Stimulated activated CD8-positive, alpha-beta memory T cell treated with anti-CD3 and anti-CD28 coated beads, Interleukin-2, amount 100 ng/mL, for 48 hours (primary cell): ENCODE measurements at places on chromosomes 11 and 22.

DNA sequence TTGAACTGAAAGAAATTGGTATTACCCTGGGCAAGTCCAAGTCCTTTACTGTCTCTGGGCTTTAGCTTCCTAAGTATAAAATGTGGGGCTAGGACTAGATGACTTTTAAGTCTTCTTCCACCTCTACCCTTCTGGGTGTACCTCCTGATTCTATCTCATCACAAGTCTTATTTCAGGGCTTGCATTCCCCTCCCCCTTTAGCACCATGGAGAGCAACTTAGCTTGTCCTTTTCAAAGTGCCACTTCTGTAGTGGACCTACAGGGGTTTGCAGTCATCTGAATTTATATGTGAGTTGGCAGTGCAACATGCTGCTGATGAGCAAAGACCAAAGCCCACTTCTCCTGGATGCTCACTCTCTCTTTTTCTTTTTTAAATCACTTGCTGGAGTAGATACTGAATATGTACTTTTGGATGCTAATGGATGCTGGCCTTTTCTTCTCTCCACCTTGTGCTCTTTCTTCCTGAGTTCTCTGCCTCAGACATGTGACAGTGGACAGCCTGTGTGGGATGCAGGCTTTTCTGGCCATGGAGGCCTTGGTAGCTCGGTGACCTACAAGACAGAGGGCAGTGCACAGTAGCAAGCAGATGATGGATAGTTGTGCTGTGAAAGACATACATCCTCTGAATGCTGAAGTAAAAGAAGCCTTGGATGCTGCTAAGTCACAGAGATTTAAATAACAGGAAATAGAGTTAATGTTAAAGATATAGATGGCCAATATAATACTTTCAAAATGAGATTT, 185.0 kb downstream of the NELL1 start:
- no peak for DNase-seq

- no peak for DNase-seq
Observed at GRCh38 chr11:11206484-11206883, 146.6 kb downstream of the CSNK2A3 start.

DNA sequence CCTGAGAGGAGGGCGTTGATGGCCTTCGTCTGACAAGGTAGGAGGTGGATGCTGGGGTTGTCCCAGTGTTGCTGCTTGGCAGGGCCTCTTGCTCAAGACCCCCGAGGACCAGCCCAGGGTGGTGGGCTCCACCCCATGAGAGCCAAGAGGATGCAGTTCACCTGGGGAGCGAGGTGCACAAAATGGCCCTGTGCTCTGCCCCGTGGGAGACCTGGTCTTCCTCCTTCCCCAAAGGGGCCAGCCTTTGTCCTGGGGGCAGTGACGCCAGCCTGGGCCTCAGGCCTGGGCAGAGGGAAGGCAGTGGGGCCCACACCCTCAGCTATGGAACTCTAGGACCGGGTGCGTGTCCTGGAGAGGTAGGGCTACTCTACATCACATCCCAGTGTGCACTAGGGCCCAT, 1233.3 kb downstream of the TBC1D22A start:
- no peak for DNase-seq

GRCh38 chr11:76624500-76625379, 45.8 kb downstream of the LRRC32 start:
- DNase-seq = no peak

GRCh38 chr22:42025421-42025820, 26.8 kb downstream of the WBP2NL start:
- no peak for DNase-seq

DNA sequence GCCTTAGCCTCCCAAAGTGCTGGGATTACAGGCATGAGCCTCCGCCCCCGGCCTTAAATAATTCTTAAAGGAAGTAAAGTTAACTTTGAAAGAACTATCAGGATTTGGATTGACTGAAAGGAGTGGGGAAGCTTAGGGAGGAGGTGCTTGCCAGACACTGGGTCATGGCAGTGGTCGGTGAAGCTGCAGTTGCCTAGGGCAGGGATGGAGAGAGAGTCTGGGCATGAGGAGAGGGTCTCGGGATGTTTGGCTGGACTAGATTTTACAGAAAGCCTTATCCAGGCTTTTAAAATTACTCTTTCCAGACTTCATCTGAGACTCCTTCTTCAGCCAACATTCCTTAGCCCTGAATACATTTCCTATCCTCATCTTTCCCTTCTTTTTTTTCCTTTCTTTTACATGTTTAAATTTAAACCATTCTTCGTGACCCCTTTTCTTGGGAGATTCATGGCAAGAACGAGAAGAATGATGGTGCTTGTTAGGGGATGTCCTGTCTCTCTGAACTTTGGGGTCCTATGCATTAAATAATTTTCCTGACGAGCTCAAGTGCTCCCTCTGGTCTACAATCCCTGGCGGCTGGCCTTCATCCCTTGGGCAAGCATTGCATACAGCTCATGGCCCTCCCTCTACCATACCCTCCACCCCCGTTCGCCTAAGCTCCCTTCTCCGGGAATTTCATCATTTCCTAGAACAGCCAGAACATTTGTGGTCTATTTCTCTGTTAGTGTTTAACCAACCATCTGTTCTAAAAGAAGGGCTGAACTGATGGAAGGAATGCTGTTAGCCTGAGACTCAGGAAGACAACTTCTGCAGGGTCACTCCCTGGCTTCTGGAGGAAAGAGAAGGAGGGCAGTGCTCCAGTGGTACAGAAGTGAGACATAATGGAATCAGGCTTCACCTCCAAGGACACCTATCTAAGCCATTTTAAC, at the start of gene NNMT:
TSS of gene NNMT (plus strand) at position 724 of the 929 bp plus-strand sequence. CDS start at position 882, 158 bp downstream.
- DNase-seq = no peak

GRCh38 chr11:702462-703461, 3.3 kb upstream of the EPS8L2 start:
- DNase-seq = no peak

- peak; percentile 13 for DNase-seq
Observed at GRCh38 chr22:50085211-50085972, at the start of gene MLC1. MLC1 (minus strand) TSS chr22:50085426; CDS start chr22:50084902, 524 bp downstream.

GRCh38 chr11:27370374-27370773, 7.4 kb upstream of the CCDC34 start:
- no peak for DNase-seq

- DNase-seq = no peak
Observed at GRCh38 chr22:46312056-46312455, 15.4 kb downstream of the GTSE1 start.

- no peak for DNase-seq
Observed at GRCh38 chr11:45736424-45736823, 68.5 kb upstream of the SLC35C1 start.

GRCh38 chr22:44947049-44947448, 62.8 kb downstream of the PHF21B start:
- DNase-seq = no peak

GRCh38 chr22:37017356-37017755, 1.9 kb downstream of the TST start:
- no peak for DNase-seq

DNA sequence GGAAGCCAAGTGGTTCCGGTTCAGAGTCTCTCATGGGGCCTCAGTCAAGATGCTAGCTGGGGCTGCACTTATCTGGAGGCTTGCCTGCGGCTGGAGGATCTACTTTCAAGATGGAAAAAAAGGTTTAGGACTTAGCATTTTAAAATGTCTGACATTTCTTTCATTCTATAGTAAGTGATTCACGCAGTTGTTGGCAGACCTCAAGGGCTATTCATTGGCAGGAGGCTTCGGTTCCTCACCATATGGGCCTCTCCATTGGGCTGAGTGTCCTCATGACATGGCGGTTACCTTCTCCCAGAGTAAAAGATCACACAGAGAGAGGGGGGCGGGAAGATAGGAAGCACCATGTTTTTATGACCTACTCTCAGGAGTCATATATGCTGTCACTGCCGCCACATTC, 298.0 kb upstream of the PLET1 start:
- no peak for DNase-seq

- DNase-seq = no peak
Observed at GRCh38 chr11:34426766-34427185, 12.0 kb upstream of the CAT start.

- no peak for DNase-seq
Observed at GRCh38 chr11:12657336-12657735, 16.9 kb upstream of the TEAD1 start.

- DNase-seq = no peak
Observed at GRCh38 chr11:3166268-3167142, 1.4 kb upstream of the OSBPL5 start.

DNA sequence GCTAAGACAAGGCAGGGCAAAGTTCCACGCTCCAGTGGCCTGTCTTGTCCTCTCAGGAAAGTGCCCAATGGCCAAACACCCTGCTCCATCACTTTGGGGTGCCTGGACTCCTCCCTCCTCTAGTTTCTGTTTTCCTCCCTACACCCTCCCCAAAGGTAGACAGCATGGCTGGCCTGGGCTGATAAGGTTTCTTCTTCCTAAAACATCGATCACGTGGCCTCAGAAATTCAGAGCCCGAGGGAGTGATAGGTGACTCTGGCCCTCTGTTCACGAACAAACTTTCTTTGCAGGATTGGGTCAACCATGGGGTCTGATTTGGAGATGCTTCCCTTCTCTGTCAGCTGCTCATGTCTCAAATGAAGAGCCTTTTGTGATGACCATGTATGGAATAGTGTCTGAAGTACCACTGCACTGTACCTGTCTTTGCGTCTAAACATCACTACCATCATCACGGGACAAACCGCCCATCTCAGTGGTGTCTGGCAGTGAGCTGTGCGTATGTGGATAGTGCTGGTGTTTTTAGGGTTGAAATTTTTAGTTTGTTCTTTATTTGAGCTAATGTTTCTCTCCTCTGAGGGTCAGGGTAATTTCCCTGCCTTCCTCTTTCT, 6.1 kb downstream of the MICAL2 start:
- DNase-seq = no peak

DNA sequence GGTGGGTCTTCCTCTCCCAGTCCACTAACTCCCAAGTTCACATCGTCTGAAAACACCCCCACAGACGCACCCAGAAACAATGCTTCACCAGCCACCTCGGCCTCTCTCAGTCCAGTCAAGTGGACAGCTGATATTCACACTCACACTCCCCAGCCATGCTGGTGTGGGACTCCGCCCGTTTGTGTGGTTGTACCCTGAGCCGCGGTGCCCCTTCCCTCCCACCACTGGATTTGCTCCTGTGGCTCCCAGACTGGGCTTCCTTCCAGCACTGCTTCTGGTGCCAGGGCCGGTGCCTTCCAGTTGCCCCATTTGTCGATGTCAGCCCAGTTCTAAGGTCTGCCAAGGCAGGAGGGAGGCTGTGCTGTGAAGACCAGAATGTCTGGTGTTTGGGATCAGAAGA, 37.9 kb upstream of the PLET1 start:
- no peak for DNase-seq

DNA sequence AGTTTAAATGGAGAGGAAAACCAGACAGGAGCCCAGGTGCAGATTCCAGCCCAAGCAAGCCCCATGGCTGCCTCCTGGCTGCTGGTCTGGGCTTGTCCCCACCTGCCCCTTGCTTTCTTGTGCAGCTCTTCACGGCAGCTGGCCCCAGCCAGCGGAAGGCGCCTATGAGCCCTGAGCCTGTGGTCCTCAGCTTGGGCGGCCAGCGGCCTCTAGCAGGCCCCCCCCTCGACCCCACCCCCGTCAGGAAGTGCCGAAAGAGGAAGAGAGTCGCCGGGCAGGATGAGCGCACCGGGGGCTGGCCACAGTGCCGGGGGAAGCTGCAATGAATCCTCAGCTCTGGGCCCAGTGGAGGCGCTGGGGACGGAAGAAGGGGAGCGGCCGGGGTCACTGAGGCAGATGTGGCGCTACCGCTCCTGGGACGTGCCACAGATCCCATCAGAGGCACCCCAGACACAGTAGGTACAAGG, 2.1 kb upstream of the DGKZ start:
- DNase-seq = no peak

DNA sequence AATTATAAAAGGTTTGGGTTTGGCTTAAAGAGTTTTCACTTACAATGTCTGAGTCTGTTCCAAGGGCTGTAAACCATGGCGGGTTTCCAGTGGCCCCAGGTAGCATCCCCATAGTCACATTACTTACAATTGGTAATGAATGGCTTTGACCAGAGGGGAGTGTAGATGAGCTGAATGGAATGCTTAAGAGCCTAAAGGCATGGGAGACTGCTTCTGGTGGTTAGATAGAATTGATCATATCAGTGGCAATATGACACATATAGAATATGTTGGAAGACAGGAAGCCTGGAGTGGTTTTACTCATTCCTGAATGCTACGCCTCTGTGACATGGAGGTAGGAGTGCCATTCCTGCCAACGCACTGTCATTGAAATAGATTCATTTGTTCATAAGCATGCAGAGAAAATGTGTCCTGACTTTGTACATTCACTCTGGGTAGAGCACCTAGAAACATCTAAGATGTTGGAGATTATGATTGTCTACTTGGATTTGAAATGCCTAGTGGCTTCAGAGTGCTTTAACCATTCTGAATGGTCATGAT, 183.3 kb downstream of the BLID start:
- no peak for DNase-seq

DNA sequence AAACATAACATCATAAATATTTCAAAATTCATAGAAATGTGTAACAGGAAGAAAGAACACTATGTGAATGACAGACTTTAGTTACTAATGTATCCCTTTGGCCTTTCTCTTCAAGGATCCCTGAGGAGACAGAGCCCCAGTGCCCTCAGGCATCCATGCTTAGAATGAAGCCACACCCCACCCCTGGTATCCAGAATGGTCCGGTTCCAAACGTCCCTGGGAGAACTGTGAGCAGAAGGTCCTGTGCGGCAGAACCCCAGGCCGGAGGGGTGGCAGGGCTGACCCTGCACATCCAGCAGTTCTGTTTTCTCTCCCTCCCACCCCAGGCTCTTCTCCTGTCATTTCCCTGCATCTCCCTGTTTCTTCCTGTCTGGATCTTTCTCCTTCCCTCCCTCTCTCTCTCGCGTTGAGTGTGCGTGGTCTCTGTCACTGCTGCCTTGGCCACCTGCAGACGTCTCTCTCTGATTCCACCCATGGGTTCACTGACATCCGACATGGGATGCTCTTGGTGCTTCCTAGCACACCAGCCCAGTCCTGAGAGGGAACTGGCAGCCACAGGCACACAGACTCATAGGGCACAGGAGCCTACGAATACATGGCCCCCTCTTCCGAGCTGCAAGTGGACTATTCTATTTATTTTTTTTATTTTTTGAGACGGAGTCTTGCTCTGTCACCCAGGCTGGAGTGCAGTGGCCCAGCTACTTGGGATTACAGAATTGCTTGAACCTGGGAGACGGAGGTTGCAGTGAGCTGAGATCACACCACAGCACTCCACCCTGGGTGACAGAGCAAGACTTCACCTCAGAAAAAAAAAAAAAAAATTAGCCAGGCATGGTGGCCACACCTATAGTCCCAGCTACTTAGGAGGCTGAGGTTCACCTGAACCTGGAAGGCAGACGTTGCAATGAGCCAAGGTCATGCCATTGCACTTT, 5.7 kb downstream of the RFPL1 start:
- no peak for DNase-seq

- no peak for DNase-seq
Observed at GRCh38 chr11:115707180-115707905, 203.1 kb upstream of the CADM1 start.

DNA sequence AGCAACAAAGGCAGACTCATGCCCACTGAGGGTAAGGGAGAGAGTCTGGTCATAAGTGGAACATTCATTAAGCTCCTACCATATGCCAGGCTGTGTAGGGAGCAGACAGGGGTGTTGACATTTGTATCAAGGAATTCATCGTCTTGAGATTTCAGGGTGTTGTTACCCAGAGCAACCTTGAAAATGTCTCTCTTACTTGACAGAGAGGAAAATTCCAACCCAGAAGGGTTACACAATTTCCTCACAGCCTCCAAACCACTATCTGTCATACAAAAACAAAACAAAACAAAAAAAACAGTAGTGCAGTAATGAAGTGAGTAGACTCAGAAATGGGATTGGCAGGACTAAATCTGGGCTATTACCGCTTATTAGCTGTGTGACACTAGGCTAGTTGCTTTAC, 113.2 kb downstream of the MIAT start:
- no peak for DNase-seq
